ENCODE measurements at places on chromosomes 3 and 15.

- DNase-seq: peak; percentile 41
Measured at GRCh38 chr3:169348929-169349621, 314.4 kb downstream of the MECOM start.

DNA sequence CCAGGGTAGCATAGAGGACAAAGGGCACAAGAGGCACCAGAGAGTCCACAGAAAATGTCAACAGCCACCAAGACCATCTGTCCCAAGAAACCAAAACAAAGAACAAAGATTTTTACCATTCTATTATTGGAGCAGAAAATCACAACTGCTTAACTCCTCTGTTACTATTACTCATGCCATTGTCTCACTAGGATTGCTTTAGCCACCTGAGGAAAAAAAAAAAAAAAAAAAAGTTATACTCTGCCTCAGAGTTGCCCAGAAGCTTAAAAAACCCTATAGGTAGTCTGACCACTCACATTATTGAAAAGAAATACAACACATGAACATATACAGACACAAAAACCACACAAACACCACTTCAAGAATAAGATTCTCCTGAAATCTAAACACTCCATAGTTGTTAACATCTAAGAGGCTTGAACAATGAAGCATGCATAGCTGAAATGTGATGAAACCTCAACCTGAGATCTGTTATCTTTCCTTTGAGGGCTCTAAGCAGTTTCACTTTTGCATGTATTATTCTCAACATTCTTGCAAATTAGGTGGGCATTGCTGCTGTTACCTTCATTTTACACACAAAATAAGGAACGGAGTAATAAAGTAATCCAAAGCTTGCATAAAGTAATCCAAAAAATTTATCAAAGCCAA lies 85.4 kb downstream of the IGSF11 start:
- DNase-seq: no peak

DNA sequence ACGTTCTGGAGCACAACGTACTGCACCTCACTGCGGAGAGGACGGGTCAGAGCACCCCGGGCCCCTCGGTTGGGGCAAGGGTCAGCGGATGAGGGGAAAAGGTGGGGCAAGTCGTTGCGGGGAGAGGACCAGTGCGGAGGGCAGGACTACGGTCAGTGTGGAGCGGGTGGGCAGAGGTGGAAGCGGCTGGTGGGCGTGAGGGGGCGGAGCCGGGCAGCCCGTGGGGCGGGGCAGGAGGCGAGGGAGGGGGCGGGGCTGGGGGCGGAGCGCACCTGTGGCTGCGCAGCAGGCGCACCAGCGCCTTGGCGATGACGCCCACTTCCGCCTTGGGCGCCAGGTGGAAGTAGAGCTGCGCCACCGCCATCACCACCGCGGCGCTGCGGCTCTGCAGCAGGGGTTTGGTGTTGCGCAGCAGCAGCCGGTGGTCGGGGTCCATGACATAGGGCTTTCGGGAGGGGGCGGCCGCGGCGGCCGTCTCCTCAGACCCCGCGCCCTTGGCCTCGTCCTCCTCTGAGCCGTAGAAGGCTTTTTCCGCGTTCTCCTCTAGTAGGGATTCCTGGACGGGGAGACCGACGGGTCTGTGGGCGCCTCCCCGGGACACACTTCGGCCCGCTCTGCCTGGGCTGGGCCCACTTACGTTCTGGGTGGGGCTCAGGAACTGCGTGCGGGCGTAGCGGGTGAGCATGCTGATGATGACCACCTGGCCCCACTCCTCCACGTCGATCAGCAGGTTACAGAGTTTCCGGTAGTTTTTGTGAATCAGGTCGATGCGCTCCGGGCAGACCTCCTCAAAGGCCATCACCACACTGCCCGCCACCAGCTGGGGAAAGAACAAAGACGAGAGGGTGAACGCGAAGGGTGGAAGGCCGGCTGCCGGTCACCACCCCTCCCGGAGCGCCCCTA lies 29.2 kb downstream of the AP3B2 start:
- no peak for DNase-seq

DNA sequence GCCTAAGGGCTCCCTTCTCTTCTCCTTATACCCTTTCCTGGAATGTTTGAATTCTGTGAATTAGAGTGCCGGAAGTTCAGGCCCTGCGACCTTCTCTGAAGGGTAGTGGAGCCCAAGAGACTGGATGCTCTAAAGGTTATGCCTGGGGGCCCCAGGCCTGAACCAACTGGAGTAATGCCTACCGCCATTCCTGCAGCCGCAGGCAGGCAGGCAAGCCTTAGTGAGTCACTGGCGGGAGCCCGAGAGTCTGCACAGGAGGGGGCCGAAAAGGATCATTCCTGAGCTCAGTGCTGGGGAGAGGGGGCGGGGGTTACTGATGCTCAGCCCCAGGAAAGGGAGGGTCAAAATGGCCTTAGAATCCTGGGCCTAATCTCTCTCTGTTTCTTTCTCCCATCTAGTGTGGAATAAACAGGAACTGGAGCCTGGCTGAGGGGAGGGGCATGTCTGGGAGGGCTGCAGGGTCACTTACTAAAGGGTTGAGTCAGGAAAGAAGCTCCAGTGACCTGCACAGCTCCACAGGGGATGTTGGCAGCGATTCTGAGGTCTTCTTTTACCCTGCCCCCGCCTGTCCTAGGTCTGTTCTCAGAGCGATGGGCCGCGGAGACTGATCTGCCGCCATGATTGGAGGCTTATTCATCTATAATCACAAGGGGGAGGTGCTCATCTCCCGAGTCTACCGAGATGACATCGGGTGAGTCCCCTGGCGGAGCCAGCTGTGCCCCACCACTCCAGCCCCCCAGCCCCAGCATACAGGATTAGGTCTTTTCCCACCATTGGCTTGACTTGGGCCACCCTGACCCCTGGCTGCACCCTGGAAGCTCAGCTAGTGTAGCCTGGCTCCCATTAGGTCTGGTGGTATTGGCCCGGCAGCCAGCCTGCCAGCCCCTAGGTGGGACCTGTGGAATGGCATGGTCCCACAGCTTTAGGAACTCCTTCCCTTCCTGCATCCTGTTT lies 2.0 kb downstream of the AP2M1 start:
- DNase-seq: peak; percentile 99

DNA sequence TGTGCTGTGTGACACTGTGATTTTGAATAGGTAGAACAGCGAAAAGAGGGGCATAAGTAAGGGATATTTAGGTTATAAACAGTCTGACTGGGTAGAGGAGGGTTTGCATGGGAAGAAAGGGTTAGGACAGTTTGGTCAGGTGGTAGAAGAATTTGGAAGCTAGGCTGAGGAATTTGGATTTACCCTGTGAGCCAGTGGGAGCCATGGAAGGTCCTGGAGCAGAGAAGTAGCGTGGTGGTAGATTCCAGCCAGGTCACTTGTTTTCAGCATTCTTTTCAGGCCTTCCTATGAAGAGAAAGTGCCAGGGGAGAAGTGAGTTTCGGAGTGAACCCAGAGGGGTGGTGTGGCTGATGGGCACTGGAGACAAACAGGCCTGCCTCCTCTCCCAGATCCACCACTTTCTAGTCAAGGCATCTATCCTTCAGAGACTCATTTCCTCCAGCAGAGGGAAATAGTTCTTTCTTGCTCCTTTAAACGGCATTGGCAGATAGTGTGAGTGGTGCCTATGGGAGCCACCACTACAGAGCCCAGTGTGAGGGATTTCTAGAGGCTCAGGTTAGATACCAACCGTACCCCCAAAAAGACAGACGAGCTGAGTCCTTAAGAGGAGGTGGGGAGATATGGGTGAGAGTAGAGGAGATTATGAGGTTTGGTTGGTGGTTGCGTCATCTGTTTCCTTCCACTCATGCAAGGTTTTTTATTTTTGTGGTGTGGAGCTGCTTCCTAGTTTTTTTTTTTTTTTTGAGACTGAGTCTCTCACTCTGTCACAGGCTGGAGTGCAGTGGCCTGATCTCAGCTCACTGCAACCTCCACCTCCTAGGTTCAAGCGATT lies 21.2 kb downstream of the PXK start:
- peak; percentile 48 for DNase-seq

- no peak for DNase-seq
Measured at GRCh38 chr3:120640231-120640630, 41.8 kb downstream of the HGD start.

GRCh38 chr15:38320181-38320580 lies 67.5 kb downstream of the SPRED1 start:
- DNase-seq: peak; percentile 31

GRCh38 chr15:74262625-74263024 lies 26.5 kb downstream of the CCDC33 start:
- no peak for DNase-seq
